Spinal cord (tissue), 10 donors: ENCODE measurements at places on chromosomes 12 and 14. TPM values are rescaled to one million over a fixed set of nuclear protein-coding genes. Genes with fewer than 3 reads are reported as not detected.

The CEP128 gene
- 3.7 TPM for polyA plus RNA-seq

The SLC10A1 gene
- 0.21 TPM for polyA plus RNA-seq

The SERPINA4 gene
- polyA plus RNA-seq, result not detected

The TMEM121 gene
- polyA plus RNA-seq, result 24.4 TPM

DNA sequence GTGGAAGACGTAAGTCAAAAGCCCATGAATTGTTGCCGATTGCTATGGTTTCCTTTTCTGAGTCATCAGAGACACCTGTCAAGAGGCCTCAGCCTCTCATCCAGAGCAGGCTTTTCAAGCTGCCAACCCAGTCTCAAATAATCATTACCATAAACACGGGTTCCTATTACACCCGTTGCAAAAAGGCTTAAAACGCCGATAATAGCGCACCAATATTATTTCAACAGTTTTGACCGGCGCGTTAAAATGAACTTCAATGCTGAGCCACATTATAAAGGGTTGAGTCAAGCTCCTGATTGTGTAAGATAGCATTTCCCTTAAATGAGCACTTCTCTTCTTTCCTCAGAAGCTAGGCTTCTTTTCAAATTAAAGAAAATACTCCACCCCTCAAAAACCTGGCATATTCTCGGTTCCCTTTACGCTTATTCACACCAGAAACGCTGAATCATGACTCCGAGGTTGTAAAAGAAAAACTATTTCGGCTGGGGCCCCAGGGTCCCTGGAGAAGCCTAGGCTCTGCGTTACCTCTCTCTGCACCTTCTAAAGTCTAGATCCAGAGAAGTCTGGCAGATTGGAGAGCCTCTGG, 1.4 kb downstream of the TMTC1 start:
- DNase-seq, result no peak

GRCh38 chr12:52014567-52015530, 8.1 kb downstream of the TAMALIN start:
- no peak for DNase-seq

DNA sequence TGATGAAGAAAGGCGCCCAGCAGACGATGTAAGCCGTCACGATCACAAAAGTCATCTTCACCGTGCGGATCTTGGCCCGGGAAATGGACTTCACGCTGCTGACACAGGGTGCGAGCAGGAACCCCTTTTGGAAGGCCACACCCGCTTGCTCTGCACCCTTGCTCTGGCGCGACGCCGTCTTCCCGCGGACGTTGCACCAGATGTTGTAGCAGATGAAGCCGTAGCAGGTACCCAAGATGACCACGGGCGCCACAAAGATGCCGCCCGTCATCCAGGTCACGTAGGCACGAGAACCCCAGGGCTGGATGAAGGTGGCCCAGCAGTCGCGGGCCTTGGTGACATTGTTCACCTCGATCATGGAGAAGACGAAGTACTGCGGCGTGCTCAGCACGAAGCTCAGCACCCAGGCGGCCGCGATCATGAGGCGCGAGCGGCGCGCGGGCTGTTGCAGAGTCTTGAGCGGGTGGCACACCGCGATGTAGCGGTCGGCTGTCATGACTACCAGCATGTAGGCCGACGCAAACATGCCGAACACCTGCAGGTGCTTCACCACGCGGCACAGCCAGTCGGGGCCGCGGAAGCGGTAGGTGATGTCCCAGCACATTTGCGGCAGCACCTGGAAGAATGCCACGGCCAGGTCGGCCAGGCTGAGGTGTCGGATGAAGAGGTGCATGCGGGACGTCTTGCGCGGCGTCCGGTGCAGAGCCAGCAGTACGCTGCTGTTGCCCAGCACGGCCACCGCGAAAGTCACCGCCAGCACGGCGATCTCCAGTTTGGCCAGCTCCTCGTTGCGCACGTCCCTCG, 890 bp downstream of the AVPR1A start:
- DNase-seq, result peak; percentile 12

- peak; percentile 79 for DNase-seq
Measured at GRCh38 chr14:78566026-78566858, 396.1 kb downstream of the NRXN3 start.
